ENCODE measurements at places on chromosomes 6 and 20.

DNA sequence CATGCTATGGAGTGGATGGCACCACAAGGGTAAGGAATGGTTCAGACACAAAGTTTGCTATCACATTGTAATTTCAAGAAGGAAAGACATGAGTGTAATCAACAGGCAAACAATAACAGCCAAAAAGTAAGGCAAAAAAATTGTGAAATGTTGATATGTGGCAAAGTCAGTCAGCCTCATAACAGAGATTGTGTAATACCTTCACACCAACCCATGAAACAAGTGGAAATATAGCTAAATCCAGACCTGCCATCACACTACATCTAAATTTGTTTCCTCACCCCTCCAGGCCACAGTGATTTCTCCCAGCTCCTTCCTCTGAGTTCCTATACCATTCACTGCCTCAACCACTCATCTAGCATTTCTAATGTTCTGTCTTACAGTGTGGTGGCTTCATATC, 37.3 kb downstream of the SIM1 start:
- DNase-seq, result no peak

DNA sequence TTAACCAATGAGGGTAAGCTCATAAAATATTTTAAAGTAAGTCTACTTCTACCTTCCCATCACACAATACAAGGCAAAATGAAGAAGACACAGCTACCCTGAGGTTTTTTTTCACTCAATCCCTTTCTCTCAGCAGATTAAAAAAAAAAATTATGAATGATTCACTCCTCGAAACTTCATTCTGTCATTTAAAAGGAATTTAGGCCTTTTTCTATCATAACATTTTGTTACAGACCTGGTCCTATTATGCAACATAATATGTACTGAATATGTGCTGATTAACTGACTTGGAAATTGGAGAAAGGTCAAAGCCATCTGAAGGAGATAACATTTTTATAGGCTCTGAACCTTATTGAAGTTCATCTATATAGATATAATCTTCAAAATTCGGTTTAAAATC, 45.5 kb downstream of the PRL start:
- DNase-seq, result no peak

GRCh38 chr6:30325150-30325872, 1.4 kb upstream of the TRIM39 start:
- DNase-seq, result peak; percentile 51

DNA sequence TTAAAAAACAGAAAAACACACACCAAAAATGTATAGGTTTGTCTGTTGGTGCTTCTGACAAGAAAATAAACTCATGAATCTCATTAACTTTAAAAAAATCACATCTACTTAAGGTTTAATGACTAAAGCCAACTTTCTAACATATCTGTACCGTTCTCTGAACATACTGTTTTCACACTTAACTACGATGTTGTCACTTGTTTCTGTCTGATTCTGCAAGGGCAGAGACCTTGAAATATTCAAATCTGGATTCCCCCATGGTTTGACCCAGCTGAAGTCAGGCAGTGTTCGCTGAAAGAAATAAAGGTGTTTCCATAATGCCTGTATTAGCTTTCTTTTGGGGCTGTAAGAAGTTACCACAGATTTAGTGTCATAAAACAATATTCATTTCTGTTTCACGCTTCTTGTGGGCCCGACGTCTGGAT, 2.7 kb upstream of the ASXL1 start:
- DNase-seq, result no peak

GRCh38 chr6:170025935-170026750, 264.7 kb downstream of the DLL1 start:
- DNase-seq, result no peak

- no peak for DNase-seq
Observed at GRCh38 chr6:111725446-111726112, 119.9 kb upstream of the TRAF3IP2 start.

GRCh38 chr20:64237316-64237715, 18.2 kb upstream of the PCMTD2 start:
- DNase-seq, result no peak

DNA sequence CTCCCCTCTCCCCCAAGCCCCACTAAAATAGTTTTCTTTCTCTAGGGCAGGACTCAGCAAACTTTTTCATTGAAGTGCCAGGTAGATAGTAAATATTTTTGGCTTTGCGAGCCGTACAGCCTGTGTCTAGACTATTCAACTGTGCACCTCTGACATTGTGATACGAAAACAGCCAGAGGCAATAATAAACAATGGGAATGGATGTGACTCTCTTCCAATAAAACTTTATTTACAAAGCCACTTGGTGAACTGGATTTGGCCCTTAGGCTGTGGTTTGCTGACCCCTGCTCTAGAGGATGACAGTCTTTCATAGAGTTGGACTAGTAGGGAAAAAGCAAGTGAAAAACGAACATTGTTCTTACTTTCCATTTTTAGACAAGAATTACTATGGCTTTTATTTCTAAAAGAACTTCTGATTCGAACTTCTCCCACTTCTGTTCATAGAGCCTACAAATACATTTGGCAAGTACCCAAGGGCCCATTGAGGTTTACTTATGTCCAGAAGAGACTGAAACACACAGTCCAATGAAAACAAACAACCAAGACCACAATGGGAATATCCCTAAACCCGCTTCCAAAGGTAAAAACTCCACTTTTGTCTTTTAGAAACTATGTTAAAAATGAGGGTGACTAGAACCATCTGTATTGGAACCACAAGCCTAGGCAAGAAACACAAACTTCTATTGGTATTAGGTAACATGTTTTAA, 46.4 kb upstream of the CDKAL1 start:
- DNase-seq, result no peak

- DNase-seq, result no peak
Observed at GRCh38 chr6:91483415-91484105, 896.7 kb upstream of the MAP3K7 start.

- no peak for DNase-seq
Observed at GRCh38 chr6:158266131-158266530, 46.1 kb upstream of the TULP4 start.

DNA sequence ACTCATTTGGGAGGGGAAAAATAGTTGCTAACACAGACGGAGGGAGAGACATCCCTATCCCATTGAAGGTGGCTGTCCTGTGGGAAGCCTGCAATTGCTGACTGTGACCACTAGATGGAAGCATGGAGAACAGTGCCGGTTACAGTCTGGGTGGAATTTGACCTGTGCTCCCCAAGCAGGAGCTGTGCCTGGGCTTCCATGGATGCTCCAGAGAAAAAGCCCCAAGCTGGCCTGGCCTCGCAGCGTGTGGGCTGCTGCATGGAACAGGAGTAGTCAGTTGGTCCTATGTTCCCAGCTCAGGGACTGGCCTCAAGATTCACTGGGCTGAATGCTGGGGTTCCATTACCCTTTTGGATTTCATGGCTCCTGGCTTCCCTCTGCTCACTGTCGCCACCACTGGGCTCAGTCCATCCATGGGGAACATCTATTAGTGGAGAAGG, 116.3 kb upstream of the CHD6 start:
- peak; percentile 76 for DNase-seq

- no peak for DNase-seq
Observed at GRCh38 chr6:47000842-47001241, 41.3 kb downstream of the ADGRF1 start.

DNA sequence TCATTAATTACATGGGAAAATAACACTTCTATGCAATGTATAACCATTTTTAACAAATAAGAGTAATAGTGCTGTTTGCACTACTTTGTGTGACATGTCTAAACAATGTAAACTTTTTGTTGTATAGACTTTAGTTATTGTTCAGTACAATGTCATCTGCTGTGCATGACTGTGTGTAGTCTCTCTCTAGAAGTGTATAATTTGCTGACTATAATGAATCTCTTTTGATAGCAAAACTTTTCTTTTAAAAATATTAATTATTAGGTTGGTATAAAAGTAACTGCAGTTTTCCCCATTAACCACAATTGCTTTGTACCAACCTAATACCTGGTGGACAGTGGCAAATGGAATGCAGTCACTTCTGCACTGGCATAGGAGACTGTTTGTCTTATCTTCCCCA, 124.2 kb upstream of the SGK1 start:
- no peak for DNase-seq

Measured in mesendoderm (in vitro differentiated cells).